ENCODE measurements at places on chromosomes 3 and 15.
A peak's percentile ranks its signal among the peaks of the same experiment; 100 is the strongest.

- DNase-seq = no peak
These were observed 293.0 kb downstream of the UBE2E2 start for GRCh38 chr3:23496165-23496564.

GRCh38 chr3:72204452-72204851 lies 419.5 kb upstream of the PROK2 start:
- DNase-seq = no peak

GRCh38 chr15:40238532-40239403 lies at the start of gene PAK6:
Gene PAK6, plus strand, starts transcription at chr15:40239063. Its CDS starts 25,723 bp downstream, at chr15:40264786.
- DNase-seq = peak; percentile 27

GRCh38 chr3:100311011-100311410 lies 23.5 kb upstream of the NIT2 start:
- DNase-seq = no peak

DNA sequence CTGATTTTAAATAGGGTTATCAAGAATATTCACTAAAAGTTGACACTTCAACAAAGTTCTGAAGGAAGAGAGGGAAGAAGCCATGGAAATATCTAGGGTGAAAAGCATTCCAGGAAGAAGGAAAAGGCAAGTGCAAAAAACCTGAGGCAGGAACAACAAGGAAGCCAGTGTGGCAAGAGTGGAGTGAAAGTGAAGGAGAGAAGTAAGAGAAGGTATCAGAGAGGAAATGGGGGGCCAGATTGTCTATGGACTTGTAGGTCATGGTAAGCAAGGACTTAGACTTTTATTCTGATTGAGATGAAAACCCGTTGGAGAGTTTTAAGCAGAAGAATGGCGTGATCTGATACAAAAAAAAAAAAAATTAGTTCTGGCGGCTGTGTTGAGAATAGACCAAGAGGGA lies 18.5 kb upstream of the ZNF609 start:
- DNase-seq = no peak

Data from fibroblast of skin of abdomen (primary cell).